ENCODE measurements at places on chromosomes 6 and 20.

DNA sequence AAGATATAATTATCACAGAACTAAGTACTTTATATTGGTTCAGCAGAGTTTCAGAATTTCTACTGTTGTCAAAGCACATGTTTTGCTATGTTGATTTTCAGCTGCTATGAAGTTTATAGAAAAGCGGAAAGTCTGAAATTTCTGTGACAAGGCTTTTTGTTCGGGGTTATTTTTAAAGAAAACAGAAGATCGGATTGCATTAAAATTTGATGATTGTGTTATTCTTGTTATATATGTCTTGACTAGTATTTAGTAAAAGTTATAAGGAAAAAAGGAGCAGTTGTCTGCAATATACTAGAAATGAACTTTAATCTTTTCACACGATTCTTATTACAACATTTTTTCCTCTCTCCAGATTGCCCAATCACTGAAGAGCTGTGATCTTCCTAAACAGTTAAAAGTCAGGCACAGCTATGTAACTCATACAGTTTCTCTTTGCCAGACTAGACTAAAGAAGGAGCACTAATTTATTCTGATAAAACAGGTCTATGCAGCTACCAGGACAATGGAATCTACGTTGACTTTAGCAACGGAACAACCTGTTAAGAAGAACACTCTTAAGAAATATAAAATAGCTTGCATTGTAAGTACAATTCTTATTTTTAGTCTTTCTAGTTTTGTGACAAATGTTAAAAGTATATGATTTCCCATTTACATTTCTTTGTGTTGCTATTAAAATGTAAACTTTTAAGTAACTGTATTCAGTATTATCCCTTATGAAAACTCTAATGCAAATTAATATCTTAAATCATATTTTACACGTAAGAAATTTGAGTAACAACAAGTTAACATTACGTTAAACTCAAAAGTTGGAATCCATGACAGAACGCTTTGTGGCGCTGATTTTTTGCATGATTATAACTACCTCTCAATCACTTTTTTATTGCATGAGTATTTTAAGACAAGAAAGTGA lies at the start of gene ENPP3:
Gene ENPP3 (plus strand): TSS at position 423 of the 913 bp plus-strand sequence. CDS start 83 bp downstream, at position 506.
- DNase-seq: no peak

- no peak for DNase-seq
Measured at GRCh38 chr6:79610306-79611009, 20.7 kb upstream of the SH3BGRL2 start.

DNA sequence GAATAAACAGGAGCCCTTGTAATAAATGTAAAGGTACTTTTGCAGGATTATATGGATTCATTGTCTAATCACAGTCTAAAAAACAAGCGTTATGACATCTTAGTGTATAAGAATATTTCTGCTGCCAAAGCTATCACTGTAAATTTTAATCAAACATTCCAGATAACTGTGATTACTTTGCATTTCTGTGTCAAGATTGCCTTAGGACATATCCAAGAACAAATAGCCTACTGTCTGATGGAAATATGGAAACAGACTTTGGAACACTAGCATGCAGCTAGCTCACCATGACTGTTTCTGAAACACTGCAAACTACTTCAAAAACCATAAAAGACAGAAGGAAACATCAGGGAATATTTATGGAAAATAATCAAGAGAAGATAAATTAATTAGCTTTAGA lies 248.7 kb upstream of the ASCC3 start:
- DNase-seq: no peak

GRCh38 chr6:108596956-108597355 lies 36.2 kb downstream of the FOXO3 start:
- no peak for DNase-seq

- no peak for DNase-seq
Measured at GRCh38 chr6:43995137-43995536, 132.1 kb downstream of the MRPL14 start.

DNA sequence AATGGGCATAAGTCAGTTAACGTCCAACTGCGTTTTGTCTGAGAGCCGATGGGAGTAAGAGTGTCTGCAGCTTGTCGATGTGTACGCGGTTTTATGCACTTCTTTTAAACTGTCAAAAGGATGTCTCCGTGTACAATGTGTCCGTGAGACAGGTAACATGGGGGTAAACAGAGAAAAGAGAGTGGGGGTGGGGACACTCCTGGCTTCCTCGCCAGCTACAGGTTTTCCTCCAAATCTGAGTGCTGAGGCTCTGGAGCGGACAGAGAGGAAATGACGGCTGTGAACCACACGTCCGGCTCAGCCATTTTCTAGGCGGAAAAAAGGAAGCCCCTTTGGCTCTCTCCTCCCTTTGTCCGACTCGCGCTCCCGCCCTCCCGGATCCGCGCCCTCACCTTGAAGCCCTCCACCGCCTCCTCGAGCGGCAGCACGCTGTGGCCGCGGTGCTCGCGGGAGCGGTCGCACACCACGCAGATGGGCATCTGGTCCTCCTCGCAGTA lies 916 bp downstream of the TRIM27 start:
- peak; percentile 50 for DNase-seq

- no peak for DNase-seq
Measured at GRCh38 chr20:18256440-18257090, 31.8 kb upstream of the ZNF133 start.

DNA sequence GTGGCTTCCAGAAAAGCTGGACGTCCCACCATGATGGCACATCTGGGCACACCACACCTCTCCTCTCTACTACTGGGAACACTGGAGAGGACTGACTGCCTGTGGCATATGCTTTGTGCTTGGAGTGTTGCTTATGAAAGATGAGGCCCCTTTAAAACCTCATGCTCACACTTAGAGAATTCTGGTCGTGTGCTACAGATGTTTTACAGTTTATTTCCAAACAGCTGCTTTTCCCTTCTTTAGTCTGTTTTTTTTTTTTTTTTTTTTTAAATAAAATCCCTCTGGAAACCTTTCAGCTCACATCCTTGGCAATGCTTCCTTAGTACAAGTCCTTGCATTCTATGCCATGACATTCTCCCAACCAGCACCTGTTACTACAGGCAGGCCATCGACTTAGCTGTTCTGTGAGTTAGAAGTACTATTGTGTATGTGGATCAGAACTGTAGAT lies 60.3 kb downstream of the BMP6 start:
- no peak for DNase-seq

- DNase-seq: no peak
Measured at GRCh38 chr20:44104798-44105517, 82.0 kb downstream of the JPH2 start.

DNA sequence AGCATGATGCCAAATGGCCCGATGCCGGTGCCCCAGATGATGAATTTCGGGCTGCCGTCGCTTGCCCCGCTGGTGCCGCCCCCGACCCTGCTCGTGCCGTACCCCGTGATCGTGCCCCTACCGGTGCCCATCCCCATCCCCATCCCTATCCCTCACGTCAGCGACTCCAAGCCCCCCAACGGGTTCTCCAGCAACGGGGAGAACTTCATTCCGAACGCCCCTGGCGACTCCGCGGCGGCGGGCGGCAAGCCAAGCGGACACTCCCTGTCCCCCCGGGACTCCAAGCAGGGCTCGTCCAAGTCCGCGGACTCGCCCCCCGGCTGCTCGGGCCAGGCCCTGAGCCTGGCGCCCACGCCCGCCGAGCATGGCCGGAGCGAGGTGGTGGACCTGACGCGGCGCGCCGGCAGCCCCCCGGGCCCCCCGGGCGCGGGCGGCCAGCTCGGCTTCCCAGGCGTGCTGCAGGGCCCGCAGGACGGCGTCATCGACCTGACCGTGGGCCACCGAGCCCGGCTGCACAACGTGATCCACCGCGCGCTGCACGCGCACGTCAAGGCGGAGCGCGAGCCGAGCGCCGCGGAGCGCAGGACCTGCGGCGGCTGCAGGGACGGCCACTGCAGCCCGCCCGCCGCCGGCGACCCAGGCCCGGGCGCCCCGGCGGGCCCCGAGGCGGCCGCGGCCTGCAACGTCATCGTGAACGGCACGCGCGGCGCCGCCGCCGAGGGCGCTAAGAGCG lies 144.6 kb downstream of the SOBP start:
- no peak for DNase-seq

GRCh38 chr20:61886721-61887595 lies 178.7 kb downstream of the TAF4 start:
- DNase-seq: peak; percentile 20

DNA sequence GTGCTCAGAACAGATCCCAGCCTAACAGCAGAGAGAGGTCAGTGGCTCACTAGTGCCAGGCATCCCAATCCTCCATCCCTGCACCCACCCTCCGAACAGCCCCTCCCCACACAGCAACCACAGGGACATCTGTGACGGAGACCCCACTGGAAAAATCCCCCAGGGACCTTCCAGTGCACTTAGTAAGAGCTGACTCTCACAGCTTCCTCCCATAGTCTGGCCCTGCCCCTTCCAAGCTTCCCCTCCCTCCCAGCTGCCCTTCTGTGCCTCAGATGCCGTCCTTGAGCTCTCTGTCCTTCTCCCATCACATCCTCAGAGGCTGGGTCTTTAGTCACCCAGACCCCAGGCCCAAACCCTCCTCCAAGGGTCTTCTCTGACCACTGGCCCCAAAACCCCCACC lies 9.7 kb upstream of the THBS2 start:
- DNase-seq: no peak

DNA sequence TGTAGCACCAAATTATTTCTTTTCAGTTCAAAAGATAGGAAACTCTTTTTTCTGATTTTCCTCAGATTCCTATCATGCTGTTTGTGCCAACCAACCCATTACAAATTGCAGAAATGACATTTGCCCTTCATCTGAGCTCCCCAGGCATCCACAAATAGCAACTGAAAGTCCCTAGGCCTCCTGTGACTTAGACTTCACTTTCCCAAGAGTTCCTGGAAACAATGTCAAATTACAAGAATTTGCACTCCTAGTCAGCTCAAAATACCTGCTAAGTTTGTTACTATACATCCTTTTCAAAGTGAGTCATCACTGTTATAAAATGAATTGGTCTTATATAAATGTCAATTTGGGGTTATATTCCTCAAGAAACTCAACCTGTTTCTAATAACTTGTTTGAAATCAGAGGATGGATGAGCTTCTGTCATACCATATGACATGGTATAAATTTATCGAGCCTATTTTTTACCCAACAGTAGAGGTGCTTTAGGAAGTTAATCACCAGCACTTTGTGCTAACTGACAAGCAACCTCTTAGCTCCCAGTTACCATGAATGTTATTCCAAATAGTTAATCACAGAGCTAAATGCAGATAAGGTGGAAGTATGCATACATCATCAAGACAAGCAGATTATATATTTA lies 256.5 kb downstream of the HACE1 start:
- DNase-seq: no peak

DNA sequence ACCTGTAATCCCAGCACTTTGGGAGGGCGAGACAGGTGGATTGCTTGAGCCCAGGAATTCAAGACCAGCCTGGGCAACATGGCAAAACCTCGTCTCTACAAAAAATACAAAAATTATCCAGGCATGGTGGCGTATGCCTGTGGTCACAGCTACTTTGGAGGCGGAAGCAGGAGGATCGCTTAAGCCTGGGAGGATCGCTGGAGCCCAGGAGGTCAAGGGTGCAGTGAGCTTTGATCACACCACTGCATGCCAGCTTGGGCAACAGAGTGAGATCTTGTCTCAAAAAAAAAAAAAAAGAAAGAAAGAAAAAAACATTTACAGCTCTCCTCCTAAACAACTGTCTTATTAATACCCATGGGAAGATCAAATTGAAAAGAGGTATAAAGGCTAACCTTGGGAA lies 8.8 kb upstream of the MYMX start:
- DNase-seq: no peak

DNA sequence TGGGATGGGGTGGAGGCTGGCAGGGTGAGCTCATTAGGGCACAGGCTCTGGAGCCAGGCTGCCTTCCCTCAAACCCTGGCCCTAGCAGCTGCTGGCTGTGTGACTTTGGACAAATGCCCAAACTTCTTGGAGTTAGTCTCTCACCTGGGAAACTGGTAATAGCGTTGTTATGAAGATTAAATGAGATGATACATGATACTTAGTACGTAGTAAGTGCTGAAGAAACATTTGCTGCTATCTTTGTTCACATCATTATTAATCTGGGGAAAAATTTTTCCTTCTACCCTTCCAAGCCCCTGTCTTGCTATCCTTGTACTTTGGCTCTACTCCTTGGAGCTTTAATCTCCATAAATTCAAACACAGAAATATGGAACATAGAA lies 22.3 kb upstream of the PPARD start:
- DNase-seq: no peak

- no peak for DNase-seq
Measured at GRCh38 chr20:20205141-20205861, 153.0 kb downstream of the CFAP61 start.

DNA sequence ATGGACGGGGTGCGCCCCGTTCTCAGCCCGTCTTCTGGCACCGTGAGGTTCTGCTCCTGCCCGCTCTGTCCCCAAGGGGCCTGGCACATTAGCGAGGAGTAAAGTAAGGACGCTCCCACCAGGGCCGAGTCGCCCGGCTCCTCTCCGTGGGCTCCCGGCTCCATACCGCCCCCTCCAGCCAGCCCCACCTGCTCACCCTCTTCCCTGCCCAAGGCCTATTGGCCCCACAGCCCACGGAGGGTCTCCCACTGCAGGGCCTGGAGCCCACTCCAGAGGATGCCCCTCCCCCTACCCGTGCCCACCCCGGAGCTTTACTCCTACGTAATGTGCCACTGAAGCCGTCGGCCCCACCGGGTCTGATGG lies 47.5 kb upstream of the CHRNA4 start:
- no peak for DNase-seq

DNA sequence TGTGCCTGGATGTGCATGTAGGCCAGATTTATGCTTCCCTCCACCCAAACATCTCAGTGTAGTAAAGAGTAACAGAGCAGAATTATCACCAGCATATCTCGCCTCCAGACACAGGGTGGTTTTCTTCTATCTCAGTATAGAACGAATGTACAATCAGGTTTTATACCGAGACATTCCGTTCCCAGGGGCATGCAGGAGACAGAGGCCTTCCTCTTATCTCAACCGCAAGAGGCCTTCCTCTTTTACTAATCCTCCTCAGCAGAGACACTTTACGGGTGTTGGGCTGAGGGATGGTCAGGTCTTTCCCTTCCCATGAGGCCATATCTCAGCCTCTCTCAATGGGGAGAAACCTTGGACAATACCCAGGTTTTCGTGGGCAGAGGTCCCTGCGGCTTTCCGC lies 36.4 kb upstream of the MC3R start:
- DNase-seq: no peak

DNA sequence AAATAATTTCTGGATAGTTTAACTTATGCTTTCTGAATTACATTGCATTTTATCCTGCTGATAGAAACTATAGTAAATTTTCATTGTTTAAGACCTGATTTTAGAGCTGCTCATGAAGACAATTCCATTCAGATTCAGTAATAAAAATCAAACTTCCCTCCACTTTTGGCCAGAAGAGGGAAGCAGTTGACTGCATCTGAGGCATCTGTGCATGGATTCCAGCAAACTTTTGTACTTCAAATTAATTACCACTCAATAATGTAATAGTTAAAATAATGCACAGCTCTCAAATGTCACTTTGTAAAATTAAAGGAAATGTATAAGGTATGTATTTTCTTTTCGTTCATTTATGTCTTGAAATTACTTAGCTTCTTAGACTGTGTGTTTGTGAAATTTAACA lies 64.2 kb upstream of the SLC35B3 start:
- DNase-seq: no peak

- no peak for DNase-seq
Measured at GRCh38 chr20:21027569-21027968, 78.6 kb downstream of the LINC00237 start.

All from activated naive CD8-positive, alpha-beta T cell treated with anti-CD3 and anti-CD28 coated beads, Interleukin-2, amount 50 U/mL, for 24 hours (primary cell).